ENCODE measurements at places on chromosomes 1 and 21.

DNA sequence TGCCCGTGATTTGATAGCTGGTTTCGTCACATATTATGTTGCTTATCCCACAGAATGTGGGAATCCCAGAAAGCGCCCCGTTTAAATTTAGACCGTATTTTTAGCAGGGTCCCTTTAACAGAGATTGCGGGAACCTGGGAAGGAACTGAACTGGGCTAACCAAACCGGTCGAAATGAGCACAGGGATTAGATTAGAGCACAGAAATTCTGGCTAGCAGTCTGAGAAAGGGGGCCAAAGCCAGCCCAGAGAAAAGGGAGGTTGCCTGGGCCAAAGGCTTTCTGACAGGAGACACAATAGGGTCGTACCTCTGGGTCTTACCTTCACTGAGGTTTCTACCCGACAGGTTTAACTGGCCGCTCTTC, 327 bp downstream of the LRRC40 start:
- DNase-seq, result no peak

GRCh38 chr1:16078925-16079656, 5.6 kb upstream of the FAM131C start:
- peak; percentile 44 for DNase-seq

- no peak for DNase-seq
Observed at GRCh38 chr1:1175221-1176062, 1.8 kb downstream of the TTLL10 start.

- no peak for DNase-seq
Observed at GRCh38 chr1:68232289-68233148, at the start of gene WLS. Gene WLS, minus strand, starts transcription at chr1:68232523. Its CDS starts 224 bp downstream, at chr1:68232299.

GRCh38 chr1:62437273-62437940, 558 bp downstream of the USP1 start:
- peak; percentile 12 for DNase-seq

- no peak for DNase-seq
Observed at GRCh38 chr1:113983391-113983790, 4.1 kb downstream of the OLFML3 start.

- DNase-seq, result no peak
Observed at GRCh38 chr1:36251794-36252481, 27.7 kb downstream of the THRAP3 start.

- no peak for DNase-seq
Observed at GRCh38 chr1:38875811-38876210, 2.7 kb upstream of the MYCBP start.

DNA sequence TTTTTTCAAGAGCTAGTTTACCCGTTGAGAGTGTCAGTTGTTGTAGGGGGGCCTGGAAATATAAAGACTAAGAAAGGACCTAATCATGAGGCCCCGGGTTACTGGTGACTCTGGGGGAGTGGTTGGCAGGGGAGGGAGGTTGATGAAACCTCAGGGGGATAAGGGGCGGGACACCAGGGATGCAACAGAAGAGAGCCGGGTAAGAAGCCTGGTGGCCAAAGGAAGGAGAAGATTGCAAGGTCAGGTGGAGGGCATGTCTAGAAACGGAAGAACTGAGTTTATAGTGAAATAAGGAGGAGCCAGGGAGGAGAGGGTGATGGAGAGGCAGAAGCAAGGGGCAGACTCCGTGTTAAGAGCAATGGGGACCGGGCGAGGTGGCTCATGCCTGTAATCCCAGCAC, 12.5 kb upstream of the SPOCD1 start:
- DNase-seq, result no peak

- no peak for DNase-seq
Observed at GRCh38 chr1:26327956-26328362, 10.2 kb downstream of the CD52 start.

DNA sequence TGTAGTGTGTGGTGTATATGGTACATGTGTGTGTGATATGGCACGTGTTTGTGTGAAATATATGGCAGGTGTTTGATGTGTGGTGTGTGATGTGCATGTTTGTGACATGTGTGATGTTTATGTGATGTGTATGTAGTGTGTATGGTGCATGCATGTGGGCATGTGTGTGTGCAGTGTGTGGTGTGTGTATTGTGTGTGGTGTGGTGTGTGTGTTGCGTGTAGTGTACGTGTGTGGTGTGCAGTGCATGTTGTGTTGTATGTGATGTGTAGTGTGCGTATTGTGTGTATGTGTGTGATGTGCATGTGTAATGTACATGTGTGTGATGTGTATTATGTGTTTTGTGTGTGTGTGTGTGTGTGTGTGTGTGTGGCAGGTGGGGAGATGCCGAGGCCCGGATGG, 65.7 kb downstream of the SLC19A1 start:
- no peak for DNase-seq

- DNase-seq, result no peak
Observed at GRCh38 chr1:232593717-232594502, 36.0 kb downstream of the SIPA1L2 start.

DNA sequence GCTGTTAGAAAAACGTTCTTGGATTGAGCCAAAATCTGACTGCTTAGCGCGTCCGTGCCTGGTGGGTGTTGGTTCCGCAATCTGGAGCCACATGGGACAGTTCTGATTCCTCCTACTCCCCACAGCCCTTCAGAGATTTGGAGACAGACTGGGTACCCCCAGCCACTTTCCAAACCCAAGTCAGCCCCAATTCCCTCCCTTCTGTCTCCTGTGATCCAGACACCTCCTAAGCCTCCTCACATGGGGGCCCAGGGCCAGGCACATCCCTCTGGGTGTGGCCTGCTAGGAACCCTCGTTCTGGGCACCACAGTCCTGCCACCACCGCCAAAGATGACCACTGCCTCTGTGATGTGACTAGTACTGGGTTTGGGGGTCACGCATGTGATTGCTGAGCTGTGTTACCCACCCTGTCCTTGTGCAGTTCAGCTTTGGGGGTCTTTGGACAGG, 4.8 kb downstream of the PLA2G5 start:
- DNase-seq, result no peak

Measured in stimulated activated CD4-positive, alpha-beta T cell treated with anti-CD3 and anti-CD28 coated beads, Interleukin-1b, Interleukin-23, amount 100 ng/mL, for 24 hours (primary cell).